ENCODE measurements at places on chromosomes 11 and 22.
A peak's percentile ranks its signal among the peaks of the same experiment; 100 is the strongest.

GRCh38 chr22:41968601-41969000, 642 bp upstream of the SEPTIN3 start:
- DNase-seq = no peak

- peak; percentile 24 for DNase-seq
Measured at GRCh38 chr22:49735411-49735900, 92.2 kb downstream of the BRD1 start.

- no peak for DNase-seq
Measured at GRCh38 chr11:97279341-97279740, 889.5 kb downstream of the JRKL start.

GRCh38 chr11:129013737-129014475, 71.2 kb upstream of the TP53AIP1 start:
- no peak for DNase-seq

- DNase-seq = no peak
Measured at GRCh38 chr22:40043081-40043480, 48.3 kb downstream of the FAM83F start.

GRCh38 chr22:39266398-39267030, 21.7 kb upstream of the PDGFB start:
- DNase-seq = no peak
